ENCODE measurements at places on chromosomes 1 and 21.

- DNase-seq = peak; percentile 76
Observed at GRCh38 chr21:34900376-34900775, 148.7 kb downstream of the RUNX1 start.

DNA sequence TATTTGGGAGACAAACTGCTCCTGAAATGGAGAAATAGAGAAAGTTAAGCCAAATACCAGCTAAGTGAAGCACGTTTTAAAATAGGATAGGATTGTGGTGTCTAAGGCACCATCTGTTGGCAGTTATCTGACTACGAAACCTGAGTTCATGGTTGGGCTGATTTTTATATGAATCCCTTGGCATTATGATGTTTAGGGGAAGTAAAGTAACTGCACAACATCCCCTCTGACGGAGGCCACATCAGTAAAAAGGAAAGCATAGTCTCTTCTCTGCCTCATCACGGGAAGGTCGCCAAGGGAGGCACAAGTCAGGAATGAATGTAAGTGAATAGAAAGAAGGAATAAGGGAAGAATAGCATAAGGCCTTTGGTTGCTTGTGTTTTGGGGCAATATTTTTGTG lies 128.0 kb downstream of the PRRX1 start:
- no peak for DNase-seq

- DNase-seq = no peak
Observed at GRCh38 chr1:156618853-156619581, at the start of gene HAPLN2. Gene HAPLN2, plus strand, starts transcription at chr1:156619415. Its CDS starts 4,076 bp downstream, at chr1:156623491.

GRCh38 chr21:27154451-27155129 lies 187.7 kb upstream of the ADAMTS5 start:
- no peak for DNase-seq

GRCh38 chr1:205812271-205812877 lies 624 bp downstream of the SLC41A1 start:
- peak; percentile 11 for DNase-seq

DNA sequence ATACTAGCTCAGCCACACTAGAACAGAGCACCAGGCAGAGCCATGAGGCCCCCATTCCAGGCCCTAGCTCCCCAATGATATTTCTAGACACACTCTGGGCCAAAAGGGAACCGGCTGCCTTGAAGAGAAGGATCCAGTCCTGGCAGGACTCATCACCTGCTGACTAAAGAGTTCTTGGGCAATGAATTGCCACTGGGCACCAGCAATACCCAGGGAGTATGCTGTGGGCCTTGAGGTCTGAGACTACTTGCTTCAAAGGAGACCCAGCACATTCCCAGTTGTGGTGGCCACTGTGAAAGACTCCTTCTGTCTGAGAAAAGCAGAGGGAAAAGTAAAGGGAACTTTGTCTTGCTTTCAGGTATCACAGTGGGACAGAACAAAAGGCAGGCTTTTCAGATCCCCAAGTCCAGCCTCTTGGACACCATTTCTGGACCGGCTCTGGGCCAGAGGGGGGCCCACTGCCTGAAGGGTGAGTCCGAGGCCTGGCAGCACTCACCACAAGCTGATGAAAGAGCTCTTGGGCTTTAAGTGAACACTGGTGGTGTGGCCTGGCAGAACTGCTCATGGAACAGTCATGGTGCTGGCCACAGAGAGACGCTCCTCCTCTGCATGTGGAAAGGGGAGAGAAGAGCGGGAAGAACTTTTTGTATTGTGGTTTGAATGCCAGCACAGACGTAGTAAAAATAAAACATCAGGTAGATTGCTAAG lies 72.5 kb downstream of the CDC42BPA start:
- DNase-seq = peak; percentile 19

DNA sequence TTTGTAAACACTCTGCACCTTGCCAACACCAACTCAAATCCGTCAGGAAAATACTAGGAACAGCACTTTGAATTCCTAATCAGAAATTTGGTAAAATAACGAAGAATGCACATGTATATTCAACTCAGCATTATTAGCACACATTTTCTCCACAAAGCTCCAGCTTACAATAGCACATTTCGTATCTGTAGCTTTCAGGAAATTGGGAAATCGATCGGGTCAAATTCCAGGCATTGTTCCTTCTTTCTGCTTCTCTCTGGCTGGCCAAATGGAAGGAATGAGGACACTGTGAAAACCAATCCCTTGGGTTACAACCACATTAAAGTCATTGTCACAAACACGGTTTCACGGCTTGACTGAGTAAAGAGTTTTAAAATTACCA lies 58.6 kb downstream of the NPHP4 start:
- no peak for DNase-seq

GRCh38 chr1:205676597-205676996 lies 3.7 kb downstream of the SLC45A3 start:
- no peak for DNase-seq

GRCh38 chr1:202143768-202144401 lies 652 bp downstream of the ARL8A start:
- peak; percentile 20 for DNase-seq

DNA sequence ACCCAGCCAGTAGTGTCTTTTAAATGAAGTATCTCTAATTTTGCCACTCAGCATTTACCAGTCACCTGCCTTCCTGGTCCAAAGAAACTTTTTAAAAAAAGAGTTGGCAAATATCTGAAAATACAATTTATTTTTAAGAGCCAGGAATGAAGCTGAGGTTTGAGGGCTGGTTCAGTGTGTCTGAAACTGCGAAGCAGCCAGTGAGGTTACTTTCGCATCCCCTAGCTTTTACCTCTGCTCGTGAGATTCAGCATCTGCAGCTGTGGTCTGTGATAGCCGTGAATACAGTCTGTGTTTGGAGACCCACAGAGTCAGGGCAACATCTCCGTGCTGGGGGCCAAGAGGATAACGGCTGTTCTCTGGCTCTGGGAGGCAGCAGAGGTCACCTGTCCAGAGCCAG lies 21.3 kb upstream of the KCNAB2 start:
- DNase-seq = no peak

GRCh38 chr1:98103617-98104285 lies 182.9 kb upstream of the DPYD start:
- DNase-seq = peak; percentile 77

DNA sequence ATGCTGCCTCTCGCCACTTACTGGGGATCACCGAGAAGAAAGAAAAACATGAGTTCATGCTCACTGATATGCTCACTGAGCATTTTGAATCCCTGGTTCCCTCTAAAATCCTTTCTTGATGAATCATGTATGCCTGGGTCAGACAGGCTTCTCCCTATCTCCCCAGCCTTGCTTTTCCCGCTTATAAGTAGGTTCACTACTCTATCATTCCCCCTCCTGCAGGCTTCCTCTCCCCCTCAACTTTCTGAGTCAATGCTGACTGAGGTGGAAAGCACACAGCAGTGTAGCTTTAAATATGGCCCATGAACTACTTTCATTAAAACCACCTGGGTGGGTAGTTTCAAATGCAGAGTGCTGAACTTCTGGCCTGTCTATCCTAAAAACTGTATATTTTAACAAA lies 41.7 kb downstream of the FMO4 start:
- DNase-seq = peak; percentile 3

DNA sequence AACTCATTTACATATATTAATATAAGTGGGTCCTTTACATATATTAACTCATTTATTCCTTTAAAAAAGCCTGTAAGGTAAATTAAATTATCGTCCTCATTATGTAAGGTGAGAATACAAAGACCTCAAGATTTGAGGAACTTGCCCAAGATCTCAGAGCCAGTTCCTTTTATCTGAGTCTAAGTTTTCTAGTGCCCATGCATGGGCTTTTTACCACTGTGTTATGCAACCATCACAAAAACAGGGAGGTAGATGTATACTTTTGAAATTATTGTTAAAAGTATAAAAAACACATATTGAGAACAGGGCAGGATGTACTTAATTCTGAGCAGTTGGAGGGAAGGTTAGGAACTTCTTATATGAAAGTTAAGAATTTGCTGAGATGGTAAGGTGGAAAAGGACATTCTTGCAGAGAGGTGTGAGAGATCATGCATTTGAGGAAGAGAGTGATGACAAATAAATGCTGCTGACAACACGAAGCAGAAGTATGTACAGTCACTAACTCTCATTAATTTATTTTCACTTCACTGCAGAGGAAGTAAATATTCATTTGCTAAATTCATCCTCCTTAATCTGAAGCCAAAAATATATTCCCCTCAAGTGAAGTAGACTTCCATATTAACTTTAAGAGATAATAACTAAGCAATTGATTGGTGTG lies 28.9 kb upstream of the LYPLAL1 start:
- no peak for DNase-seq

DNA sequence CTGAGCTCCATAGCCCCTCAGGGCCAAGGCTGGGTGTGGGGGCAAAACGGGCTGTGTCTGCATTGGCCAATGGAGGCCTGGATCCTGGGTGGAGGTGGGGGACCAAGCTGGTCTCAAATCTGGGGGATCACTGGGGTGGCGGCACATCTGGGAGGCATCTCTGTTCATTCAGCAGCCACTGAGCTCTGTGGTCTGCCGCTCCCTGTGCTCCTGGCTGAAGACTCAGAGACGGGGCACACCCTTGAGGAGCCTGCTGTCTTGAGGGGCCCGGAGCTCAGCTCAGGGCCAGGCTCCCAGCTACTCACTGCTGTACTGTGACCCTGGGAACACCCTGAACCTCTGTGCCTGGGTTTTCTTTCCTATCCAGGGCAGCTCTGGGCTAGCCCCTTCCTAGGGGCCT lies 90.3 kb upstream of the WNT4 start:
- no peak for DNase-seq

GRCh38 chr1:246591504-246591903 lies 25.2 kb downstream of the CNST start:
- no peak for DNase-seq

DNA sequence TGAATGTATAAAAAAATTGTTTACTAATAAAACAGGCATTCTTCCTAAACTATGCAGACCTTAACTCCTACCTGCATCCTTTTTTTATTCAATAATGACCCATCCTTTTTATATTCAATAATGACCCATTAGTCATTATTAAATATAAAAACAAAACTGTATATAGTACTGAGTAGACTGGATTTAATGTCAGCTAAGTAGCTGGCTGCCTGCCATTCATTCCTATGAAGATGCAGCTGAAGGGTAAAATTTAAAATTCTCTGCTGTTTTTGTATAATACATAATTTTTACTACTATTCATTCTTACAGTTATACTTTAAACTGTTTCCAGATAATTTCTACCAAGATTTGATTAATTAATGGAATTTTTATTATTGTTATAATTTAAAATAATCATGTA lies 79.3 kb downstream of the DENND1B start:
- no peak for DNase-seq

DNA sequence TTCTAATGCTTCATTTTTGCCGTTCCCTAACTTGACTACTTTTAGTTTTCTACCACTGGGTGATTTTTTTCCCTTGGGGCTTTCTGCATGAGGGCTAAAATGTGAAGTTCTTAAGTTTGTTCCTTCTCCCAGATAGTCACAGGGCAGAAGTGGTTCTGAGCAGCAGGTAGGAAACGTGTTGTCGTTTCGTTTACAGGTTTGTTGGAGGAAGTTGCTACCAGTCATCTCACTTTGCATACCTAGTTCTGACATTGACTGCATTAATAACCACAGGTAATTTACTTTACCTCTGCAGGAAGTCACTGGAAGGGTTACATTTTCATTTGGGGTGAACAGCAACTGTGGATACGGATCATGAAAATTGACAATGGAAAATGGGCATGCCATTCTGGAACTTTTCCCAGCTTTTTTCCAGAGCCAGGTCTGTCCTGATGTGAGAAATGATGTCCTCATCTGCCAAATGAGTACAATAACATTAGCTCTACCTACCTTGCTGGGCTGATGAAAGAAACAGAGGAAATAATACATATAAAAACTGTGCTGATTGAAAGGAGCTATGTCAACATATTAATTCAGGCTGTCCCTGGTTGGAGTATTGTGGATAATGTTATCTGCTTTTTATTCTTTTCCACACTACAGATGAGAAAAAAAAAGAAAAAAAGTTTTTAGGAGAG lies 94.2 kb downstream of the DISC1 start:
- no peak for DNase-seq

GRCh38 chr1:235129774-235130570 lies 1.3 kb upstream of the TOMM20 start:
- DNase-seq = no peak

DNA sequence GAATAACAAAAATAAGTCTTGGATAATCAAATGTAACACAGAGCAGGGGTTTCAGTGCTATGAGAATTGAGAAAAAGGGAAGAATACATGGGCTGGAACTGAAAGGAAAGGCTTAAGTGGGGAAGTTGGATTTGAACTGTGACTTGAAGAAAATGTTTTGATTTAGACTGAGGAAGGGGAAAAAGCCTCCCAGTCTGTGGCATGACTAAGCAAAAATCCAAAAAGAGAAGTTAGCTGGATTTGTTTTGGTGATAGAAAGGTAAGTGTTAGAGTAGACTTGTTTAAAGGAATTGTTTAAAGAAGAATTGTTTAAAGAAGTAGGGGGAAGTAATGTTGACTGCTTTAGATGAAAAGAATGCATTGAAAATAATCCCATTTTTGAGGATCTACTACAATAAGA lies 46.0 kb downstream of the KCNK2 start:
- no peak for DNase-seq

GRCh38 chr1:175219774-175220173 lies 27.2 kb upstream of the KIAA0040 start:
- DNase-seq = no peak

DNA sequence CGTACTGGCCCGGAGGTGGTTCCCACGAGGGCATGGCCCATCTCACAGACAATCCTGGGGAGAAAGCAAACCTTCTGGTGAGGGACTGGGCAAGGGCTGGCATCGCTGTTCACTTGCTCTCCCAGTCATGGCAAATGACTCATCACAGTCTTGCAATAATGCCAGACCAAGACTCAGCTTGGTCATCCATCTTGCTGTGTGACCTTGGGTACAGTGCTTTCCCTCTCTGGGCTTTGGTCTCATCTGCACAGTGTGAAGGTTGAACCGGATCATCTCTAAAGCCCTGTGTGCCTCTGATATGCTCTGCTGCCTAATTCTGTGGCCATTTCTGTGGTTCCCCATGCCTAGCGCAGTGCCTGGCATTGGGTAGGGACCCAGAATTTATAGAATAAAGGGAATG lies 143.6 kb upstream of the CD34 start:
- DNase-seq = peak; percentile 29

- no peak for DNase-seq
Observed at GRCh38 chr1:147852706-147853225, 49.8 kb upstream of the GJA8 start.

- no peak for DNase-seq
Observed at GRCh38 chr1:200960236-200960947, 63.1 kb downstream of the KIF21B start.

DNA sequence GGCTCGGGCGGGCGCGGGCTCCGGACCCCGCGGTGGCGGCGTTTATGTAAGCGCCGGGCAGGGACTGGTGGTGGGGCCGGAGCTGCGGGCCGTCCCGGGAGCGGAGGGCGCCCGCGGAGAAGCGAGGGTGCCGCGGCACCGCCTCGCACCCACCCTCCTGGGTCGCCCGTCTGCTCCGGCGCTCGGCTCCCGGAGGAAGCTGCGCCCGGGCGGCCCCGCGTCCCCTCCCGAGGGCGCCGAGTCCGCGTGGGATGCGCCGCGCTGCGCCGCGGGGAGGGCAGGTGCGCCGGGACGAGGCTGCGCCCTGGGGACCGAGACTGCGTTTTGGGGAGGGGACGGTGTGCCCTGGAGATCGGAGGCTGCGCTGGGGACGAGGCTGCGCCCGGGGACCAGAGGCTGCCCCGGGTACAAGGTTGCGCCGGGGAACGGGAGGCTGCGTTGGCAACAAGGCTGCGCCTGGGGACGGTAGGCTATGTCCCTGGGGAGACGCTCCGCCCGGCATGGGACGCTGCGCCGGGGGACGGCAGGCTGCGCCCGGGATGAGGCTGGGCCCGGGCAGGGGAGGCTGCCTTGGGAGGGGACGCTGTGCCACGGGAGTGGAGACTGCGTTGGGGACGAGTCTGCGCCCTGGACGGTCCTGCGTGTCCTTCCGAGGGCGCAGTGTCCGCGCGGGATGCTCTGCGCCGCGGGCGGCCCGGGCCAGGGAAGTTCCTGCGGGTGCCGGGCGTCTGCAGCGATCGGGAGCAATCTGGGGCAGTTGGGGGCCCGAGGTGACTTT lies 627 bp downstream of the ADARB1 start:
- no peak for DNase-seq

Data from LHCN-M2 (cell line).